ENCODE measurements at places on chromosomes 7 and 10.

DNA sequence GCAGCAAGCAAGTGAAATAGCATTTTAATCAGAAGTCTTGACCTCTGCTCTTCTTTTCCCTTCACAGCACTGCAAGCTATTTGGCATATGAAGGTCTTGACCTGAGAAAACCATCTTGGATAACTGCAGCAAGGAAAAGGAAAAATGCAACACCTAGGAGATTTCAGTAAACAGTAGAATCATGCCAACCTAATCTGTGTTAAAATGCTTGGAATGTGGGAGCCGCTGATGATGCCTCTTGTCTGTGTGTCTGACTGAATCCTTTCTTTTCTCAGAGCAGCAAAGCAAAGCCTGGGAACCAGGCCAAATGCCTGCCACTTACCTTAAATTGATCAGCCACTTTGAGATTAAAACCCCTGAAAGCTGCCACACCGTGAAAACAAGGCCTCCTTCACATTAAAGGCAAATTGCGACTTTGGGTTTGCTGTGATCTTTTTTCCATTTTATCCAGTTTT is 80.4 kb upstream of the CDK6 start:
- no peak for DNase-seq

- DNase-seq = no peak
Measured at GRCh38 chr10:8312079-8312478, 257.6 kb downstream of the GATA3 start.

DNA sequence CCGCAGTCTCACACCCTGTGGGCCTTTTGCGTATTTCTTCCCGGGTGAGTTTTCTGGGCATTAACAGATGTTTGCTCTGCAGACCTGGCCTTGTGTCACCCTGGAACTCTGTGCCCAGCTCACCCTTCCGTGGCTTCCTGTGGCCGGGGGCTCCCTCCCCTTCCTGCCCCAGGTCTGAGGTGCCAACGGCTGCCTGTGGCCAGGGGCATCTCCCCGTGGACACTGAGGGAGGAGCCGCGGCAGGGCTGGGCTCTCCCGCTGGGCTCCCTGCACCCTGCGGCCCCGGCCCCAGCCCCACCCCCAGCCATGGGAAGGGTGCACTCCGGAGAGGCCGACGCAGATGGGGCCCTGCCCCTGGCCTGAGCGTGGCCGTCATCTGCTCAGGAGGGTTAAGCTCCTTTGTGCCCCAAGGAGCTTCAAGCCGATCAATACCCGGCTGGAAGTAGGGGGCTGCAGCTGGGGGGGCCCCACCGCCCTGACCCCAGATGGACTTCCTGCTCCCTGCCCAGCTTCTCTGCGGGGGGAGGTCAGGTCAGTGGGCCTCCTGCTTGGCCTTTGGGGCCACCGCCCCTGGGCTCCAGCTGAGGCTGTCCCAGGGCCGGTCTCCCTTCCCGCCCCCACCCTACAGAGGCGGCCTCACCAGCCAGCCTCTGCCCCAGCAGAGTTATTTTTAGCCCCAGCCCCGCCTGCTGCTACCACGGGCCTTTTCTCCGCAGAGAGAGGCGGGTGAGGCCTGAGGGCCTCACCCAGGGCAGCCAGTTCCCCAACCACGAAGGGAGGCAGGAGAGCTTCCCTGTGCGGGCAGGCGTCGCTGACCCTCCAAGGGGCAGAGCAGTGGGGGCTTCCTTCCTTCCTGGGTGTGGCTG is 24.2 kb downstream of the PWWP2B start:
- DNase-seq = no peak

DNA sequence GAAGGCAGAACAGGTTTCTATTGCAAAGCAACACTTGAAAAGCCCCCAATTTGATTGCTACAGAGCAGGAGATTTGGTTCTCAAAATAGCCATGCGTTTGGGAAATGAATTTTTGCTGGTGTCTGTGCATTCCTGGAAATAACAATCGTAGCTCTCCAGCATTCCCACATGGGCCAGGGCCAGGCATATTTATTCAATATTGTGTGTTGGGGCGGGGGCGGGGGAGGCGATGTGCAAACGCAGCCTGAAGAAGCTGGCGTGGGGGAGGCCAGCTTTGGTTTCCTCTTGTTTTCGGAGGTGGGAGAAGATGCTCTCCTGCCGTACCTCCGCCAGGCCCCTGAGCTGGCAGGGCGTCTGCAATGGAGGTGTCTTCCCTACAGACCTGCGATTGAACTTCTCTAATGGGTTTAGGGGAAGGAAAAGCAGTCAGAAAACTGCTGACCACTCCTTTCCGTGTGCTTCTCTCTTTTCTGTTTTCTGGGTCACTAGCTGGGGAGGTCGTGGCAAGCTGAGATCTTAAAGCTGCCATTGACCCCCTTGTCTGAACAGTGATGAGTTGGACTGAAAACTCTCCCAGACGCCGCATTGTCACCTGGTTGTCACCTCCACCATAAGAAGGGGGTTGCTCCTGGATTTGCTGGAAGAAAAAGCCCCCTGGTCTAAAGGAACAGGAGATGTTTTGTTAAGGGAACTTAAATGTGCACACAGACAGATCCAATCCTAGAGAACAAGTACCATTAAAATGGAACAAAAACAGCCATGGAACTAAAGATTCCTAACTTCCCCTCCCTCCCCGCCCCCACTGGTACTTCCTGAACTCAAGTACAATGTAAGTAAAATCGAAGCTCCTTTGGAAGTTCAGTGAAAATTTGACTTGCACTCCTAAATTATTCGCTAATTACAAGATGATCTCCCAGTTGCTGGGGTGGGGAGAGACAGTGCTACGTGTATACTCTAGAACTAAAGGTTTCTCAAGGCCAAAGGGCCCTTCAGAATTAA is 56.4 kb upstream of the HABP2 start:
- DNase-seq = no peak

GRCh38 chr7:106807474-106807873 is 57.6 kb upstream of the PIK3CG start:
- no peak for DNase-seq

DNA sequence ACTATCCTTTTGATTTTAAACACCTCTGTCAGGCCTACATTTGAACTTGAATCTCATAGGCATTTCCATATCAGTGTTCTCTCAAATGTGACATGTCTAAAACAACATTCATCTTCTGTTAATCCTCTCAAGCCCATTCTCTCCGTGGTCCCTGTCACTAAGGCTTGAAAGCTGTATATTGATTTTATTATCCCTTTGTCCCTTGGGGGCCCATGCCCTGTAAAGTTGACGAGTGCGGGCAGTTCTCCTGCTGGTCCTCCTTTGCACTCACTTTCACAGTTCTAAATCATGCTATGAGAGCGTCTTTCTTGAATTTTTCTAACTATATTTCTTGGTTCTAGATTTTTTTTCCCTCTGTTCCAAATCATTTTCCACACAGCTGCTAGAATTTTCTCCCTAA is 27.3 kb downstream of the GALNT11 start:
- no peak for DNase-seq

- no peak for DNase-seq
Measured at GRCh38 chr10:110376767-110377160, 72.0 kb upstream of the SMNDC1 start.

GRCh38 chr10:133103311-133103910 is 15.7 kb downstream of the ADGRA1 start:
- no peak for DNase-seq

GRCh38 chr7:81688622-81689411 is 81.0 kb downstream of the HGF start:
- DNase-seq = no peak

DNA sequence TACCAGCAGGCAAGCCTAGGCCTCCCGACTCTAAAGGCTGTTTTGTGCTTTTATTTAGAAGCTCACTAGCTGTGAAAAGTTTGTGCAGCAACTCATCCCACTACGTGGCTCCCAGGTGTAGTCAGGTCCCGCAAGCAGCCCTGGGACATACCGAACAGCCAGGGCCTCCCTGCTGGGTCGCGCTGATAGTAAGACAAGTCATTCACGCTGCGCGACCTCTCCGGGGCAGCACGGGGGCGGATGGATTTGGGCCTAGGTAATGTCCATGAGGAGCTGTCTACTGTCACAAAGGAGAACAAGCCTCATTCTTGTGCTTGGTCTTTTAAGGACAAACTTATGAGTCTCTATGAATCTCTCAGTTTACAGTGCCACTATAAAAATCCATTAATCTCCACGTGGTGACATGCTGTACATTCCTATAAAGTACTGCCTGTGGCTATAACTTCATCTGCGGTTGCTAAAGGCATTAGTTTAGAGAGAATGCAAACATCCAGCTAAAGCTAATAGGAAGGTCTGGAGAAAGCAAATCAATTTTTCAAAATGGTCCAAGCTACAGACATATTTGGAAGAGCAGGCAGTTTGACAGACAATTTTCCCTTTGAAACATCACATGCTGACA is 546.8 kb downstream of the PHTF2 start:
- DNase-seq = no peak

DNA sequence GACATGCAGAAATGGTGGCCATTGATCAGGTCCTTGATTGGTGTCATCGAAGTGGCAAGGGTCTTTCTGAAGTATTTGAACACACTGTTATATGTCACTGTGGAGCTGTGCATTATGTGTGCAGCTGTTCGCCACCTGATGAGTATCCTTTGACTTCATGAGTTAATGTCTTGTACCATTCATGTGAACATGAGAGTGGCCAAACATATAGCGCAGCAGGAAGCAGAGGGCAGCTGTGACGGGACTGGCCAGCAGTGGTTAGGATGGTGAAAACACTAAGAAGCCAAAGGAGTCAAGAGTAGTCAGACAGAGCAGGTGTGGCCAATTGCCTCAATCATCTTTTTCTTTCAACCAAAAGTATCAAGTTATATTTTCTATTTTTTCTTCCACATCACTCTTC is 167.4 kb downstream of the IMMP2L start:
- DNase-seq = no peak

GRCh38 chr10:67696029-67696428 is at the start of gene CTNNA3:
Gene CTNNA3, minus strand, starts transcription at chr10:67696195.
- no peak for DNase-seq

DNA sequence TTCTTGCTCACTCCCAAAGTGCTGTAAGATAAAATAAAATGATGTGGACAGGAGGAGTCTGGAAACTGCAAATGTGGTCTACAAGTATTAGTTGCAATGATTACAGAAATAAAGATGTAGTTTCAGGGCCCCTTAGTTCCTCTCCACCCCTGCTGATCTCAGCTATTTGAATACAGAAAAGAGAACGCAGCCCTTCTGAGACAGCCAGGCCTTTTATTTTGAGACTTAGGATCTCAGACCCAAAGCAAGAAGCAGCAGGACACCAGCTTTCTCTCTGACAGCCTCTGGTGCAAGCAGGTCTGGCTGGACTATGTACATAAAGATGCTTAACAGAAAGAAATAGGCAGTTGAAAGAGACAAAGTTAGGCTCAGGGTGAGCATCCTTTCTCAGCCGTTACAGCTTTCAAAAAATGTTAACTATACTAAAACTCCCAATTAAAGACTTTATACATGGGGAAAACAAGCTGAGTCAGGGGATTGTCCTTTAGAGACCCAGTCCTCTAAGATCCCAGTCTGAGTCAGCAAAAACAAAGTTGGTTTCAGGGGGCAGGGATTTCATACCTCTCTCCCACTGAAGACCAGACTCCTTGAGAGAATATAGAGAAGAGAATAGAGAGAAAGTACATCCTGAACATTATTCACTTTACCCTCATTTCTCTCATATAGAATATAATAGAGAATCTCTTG is 220.4 kb downstream of the TMEM178B start:
- no peak for DNase-seq

DNA sequence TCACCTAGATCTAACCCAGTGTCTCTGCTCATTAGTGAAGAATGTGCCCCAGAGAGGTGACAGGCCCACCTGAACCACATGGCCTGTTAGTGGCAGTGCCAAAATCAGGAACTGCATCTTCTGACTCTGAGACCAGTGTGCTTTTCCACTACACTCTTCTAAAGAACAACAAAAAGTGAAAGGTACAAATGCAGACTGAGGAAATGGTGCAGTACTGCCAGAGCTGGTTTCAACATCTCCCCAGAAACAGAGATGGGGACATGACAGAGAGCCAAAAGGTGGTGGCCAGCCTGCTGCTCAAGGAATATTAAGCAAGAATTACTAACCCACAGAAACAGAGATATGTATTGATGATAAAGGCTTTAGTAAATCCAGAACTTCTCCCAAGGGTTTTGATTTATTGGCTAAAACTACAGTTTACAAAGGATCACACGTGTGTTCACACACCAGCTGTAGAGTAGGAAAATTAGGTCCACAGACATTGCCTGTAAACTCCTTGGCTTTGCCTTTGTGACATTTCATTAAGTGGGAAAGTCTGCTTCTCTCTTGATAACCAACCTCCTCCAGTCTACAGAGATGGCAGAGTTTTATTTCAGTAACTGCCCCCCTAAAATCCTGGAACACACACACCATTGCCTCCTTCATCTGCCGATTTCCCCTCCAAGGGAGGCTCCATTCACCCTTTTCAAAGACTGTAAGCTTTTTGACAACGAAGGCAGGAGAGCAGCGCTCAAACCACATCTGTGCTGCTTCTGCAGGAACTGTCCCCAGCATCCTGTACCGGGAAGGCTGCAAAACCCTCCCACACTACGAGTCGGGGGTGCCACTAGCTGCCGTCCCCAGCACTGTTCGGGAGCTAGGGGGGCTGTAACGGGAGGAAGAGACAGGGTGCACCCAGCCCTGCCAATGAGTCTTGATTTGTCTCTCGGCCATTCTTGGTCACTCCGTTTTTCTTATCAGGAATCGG is 29.8 kb downstream of the GSDME start:
- DNase-seq = no peak

DNA sequence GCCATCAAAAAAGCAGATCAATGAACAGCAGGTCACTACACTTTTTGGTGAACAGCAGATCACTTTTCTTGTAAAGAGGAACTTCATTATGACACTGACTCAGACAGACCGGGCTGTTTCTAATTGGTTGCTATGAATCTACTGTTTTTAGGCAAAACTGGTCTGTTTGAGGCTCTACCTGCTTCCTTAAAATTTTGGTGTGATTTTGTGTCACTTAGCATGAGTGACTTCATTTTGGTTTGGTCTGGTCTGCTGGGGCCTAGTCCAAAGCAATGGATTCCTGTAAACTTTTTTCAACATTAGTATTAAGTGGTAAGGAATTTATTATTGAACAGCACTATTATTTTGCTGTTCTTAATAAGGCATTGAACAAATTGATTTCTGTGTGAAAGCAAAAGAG is 41.8 kb upstream of the C10orf71 start:
- no peak for DNase-seq

DNA sequence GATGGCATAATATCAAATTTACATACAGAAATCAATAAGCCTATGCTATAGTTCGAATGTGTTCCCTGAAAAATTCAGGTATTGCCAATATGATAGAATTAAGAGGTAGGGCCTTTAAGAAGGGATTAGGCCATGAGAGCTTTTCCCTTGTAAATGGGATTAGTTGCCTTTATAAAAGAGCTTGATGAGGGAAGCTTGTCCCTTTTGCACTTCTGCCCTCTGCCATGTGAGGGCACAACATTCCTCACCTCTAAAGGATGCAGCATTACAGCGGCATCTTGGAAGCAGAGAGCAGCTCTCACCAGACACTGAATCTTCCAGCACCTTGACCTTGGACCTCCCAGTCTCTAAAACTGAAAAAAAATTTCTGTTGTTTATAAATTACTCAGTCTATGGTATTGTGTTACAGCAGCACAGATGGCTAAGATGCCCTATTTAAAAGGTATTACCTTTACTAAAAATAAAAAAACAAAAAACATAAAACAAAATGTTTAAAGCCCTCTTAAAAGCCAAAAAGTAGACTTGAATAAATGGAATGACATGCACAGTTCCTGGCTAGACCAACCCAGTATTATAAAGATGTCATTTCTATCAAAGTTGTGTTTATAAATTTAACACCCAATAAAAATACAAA is 909.6 kb downstream of the REEP3 start:
- DNase-seq = no peak

All from AG09319 (cell line).